CD4-positive, alpha-beta memory T cell (primary cell): ENCODE measurements at places on chromosomes 6 and 20. TPM values are rescaled to one million over a fixed set of nuclear protein-coding genes. Genes with fewer than 3 reads are reported as not detected.

The SRSF6 gene
- total RNA-seq, result 175 TPM

The CDC5L gene
- total RNA-seq, result 22.4 TPM

GRCh38 chr6:79064635-79065034 lies 13.4 kb downstream of the PHIP start:
- H3K4me3 ChIP-seq, result no peak overlapping the region
- H3K27me3 ChIP-seq, result no peaks in the 10 kb centered on the region
- peaks cover 19% of the 10 kb centered on the region for H3K4me1 ChIP-seq
- H3K27ac ChIP-seq, result no peak overlapping the region
- DNase-seq, result no peak
- H3K36me3 ChIP-seq, result peaks cover 9% of the 10 kb centered on the region

DNA sequence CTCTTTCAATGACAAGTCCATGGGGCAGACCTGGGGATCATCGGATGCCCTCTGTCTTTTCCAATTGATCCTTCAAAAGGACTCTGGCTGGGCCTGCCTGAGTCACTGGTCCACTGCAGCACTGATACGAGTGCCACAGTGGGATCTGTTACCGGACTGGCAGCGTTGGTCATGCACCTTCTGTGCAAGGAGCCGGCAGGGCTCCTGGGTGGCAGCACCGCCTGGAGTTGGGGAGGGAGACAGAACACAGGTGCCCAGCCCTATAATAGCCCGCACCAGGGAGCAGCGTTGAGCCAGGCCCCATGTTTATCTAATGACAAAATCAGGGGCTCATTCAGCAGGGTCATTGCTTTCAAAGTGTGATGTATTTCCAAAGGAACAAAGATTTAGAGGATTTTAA lies 64.2 kb upstream of the NXT1 start:
- H3K4me1 ChIP-seq, result no peaks in the 10 kb centered on the region
- H3K4me3 ChIP-seq, result no peak overlapping the region
- no peaks in the 10 kb centered on the region for H3K27me3 ChIP-seq
- H3K36me3 ChIP-seq, result no peaks in the 10 kb centered on the region
